ENCODE measurements at places on chromosomes 13 and 19. TPM values are rescaled to one million over a fixed set of nuclear protein-coding genes. Genes with fewer than 3 reads are reported as not detected.

METTL21C gene
- not detected for total RNA-seq

- no peaks in the 10 kb centered on the region for H3K36me3 ChIP-seq
- H3K4me3 ChIP-seq = no peak overlapping the region
- H3K27ac ChIP-seq = peak overlapping the region; percentile 56
These were observed 37.9 kb upstream of the UBL3 start for GRCh38 chr13:29888306-29888705.

DNA sequence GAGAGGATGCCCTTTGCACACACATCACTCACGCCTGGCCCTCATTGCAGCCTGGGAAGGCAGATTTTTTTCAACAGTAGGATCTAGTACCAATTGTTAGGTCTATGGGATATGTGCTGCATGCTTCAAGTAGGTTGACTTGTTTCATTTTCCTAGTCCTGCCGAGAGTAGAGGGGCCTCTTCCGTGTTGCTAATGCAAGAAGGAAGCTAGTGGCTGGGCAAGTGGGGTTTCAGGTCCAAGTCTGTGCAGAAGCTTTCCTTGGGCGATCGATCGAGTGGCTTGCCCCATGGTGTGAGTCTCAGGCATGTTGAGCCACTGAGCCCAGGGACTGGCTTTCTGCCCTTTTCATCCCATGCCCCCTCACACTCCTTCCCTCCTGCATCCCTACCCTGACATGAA, 13.7 kb downstream of the ILF3 start:
- H3K4me3 ChIP-seq = no peak overlapping the region
- DNase-seq = no peak
- H3K4me1 ChIP-seq = peaks cover 75% of the 10 kb centered on the region
- H3K36me3 ChIP-seq = no peaks in the 10 kb centered on the region
- no peaks in the 10 kb centered on the region for H3K27me3 ChIP-seq

DNA sequence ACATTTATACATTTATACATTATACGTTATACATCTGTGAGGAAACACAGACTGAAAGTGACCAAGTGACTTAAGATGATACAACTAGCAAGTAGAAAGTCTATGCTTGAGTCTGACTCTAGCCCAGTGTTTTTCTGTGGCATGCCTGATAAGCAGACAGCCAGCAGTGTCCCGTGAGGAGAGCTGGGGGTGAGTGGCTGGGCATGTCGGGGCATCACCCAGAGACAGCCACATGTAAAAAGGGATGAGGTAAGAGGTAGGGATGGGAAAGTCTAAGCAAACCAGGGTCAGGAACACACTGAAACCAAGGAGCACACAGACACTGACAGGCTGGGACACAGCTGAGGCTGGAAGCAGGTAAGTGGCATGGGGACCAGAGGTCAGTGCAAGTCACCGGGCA, 333.2 kb downstream of the FOXO1 start:
- no peaks in the 10 kb centered on the region for H3K27me3 ChIP-seq
- H3K27ac ChIP-seq = no peak overlapping the region
- no peaks in the 10 kb centered on the region for H3K36me3 ChIP-seq
- no peak overlapping the region for H3K4me3 ChIP-seq
